Dermis blood vessel endothelial cell (primary cell): ENCODE measurements at places on chromosomes 1 and 21. TPM values are rescaled to one million over a fixed set of nuclear protein-coding genes. Genes with fewer than 3 reads are reported as not detected.
A peak's percentile ranks its signal among the peaks of the same experiment; 100 is the strongest.

Gene HENMT1
- 1.5 and 2.7 TPM in 2 replicates for total RNA-seq

Gene MAN1C1
- 2.5 and 3.1 TPM in 2 replicates for total RNA-seq

Gene OR2T11
- not detected in 2 replicates for total RNA-seq

DNA sequence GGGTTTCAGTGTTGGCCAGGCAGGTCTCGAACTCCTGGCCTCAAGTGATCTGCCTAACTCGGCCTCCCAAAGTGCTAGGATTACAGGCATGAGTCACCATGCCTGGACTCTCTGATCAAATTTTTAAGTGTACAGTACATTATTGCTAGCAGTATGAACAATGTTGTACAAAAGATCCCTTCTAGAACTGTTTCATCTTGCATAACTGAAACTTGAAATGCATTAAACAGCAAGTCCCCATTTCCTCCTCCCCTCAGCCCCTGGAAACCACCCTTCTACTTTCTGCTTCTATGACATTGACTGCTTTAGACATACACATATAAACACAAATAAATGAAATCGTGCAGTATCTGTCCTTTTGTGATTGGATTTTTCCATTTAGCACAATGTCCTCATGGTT is 463.4 kb downstream of the PTPRC start:
- DNase-seq = no peak

GRCh38 chr1:1098681-1099421 is 17.0 kb downstream of the C1orf159 start:
- DNase-seq = no peak

DNA sequence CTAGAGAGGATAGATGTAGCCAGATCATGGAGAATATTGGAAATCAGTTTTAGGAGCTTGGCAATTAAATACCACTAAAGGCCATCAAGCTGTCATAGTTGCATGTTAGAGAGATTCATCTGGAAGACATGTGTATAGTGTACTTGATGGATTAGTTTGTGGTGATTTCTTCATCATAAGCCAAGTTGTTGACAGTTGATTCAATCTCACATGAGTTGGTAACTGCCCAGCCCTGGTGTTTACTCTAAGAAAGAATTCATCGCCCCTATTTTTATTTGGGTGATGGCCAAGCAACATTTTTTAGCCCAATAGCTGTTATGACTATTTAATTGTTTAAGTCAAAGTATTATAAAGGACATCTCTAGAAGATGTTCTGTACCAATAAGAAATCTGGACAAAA is 737.6 kb downstream of the PLA2G4A start:
- no peak for DNase-seq

DNA sequence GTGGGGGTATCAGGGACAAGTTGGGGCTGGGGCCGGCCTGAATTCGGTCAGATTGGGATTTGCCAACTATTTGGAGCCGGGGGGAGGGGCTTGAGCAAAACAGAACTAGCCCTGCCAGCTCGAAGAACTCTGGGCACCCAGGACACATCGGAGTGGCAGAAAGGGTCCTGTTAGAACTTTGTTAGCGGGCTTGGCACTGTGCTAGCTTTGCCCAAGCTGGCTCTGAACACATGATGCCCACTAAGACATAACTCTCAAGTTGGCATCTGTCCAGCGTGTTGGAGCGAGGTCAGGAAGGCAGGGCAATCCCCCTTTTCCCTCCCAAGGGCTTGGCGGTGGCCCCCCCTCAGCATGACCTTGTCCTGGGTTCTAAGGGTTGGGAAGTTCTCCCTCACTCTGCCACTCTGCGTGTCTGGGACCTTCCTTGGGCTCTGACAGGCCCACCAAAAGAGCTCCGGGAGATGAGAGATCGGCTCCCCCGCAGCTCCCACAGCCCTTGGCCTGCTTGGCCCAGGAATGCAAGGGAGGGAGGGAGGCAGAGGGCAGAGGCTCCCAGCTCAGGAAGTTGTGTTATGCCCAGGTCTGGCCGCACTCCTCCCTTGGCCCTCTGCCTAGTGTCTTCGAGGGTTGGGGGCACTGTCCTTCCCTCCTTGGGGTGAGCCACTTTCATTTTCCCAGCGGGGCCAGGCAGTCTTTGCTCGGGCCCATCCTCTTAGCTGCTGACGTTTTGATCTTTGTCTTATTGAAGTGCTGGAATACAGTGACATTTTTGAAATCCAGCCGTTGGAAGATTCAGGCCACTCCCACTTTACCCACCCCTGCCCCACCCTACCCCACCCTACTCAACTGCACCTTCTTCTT is 1.2 kb downstream of the LMNA start:
- peak; percentile 69 for DNase-seq
